Cerebellar nuclear complex (tissue), 1 donor: ENCODE measurements at places on chromosomes 1 and 21.

DNA sequence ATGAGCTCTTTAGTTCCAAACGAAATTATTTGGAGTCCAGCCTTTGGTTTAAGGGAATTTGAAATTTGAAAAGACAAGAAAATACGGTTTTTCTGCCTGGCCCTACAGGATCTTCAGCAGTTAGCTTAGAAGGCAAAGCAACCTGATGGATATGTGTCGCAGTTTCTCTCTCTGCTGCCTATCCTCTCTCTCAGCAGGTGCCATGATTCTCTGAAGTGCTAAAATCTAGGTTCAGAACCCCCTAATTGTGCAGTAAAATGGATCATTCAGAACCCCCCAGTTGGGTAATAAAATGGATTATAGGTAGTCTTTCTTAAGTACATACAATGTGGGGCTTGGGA, 446 bp upstream of the DEPDC1 start:
- DNase-seq: no peak

GRCh38 chr1:94899756-94900155, 27.2 kb downstream of the CNN3 start:
- no peak for DNase-seq

DNA sequence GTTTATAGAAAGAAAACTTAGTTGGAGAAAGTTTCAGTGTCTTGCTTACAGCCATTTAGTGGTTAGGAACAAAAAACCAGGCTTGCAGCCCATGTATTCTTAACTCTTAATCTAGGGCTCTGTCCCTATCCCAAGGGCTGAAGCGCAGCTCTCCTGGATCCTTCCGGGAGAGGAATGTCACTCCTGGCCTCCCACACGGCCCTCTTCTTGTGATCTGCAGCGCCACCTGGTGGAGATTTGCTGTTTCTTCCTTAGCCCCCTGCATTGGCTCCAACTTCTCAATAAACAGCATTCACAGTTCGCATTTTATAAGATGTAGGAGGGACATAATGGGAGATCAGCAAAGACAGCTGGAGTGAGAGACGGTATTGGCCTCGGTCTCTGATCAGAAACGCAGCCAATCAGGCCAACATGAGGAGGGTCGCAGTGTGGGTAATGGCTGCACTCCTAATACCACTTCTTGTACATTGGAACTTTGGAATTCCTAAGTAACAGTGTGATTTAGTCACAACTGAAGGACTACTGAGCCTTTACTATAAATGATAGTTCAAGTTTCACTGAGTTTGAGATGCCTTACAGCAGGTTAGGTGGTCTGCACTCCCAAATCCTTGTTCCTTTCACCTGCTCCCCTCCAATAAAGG, 283.4 kb downstream of the ASTN1 start:
- DNase-seq: peak; percentile 39

DNA sequence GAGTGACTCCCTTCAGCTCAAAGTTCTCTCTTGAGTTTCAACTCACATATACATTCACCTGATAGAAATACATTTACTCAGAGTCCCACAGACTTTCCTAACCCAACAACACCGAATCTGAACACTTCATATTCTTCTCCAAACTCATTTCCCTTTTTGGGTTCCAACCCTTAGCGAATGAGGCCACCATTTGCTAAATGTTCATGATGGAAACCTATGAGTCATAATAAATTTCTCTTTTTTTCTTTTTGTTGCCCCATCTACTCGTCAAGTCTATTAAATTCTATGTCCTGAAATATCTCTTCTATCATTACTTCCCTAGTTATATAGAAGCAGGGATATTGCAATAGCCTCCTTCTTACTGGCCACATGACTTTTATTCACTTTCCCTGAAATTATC, 100.1 kb downstream of the HLX start:
- DNase-seq: no peak

DNA sequence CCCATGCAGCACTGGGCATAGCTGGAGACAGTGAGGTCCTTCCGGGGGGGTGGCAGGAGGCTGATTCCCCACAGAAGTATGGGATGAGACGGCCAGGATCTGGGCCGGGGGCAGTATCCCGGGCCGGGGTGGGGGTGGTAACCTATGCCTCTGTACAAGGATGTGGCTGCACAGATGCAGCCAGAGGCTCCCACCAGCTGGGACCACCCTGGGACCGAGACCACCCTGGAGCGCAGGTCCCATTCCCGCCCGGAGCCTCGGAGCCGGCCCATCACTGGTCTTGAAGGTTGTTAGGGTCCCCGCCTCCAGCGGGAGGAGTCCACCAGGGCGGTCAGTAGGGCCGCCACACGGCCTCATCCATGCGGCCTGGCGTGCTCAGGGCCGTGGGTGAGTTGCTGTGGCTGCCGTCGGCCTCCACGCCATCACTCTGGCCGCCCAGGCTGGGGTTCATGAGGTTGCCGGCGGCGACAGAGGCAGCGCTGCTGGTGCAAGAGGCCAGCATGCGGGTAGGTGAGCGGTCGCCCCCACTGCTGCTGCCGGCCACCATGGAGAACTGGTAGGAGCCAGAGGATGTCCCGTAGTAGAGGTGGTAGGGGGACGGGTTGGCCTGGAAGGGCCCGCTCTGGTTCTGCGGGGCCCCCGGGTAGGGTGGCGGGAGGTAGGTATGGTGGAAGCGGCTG, 28.1 kb downstream of the RUNX3 start:
- DNase-seq: no peak

GRCh38 chr1:61087571-61087970, 5.2 kb downstream of the NFIA start:
- no peak for DNase-seq

GRCh38 chr1:244361764-244362473, 89.8 kb downstream of the ADSS2 start:
- DNase-seq: no peak

GRCh38 chr1:81808760-81809159, 8.0 kb downstream of the ADGRL2 start:
- no peak for DNase-seq

- DNase-seq: no peak
Observed at GRCh38 chr21:46427516-46427915, 31.2 kb upstream of the DIP2A start.

DNA sequence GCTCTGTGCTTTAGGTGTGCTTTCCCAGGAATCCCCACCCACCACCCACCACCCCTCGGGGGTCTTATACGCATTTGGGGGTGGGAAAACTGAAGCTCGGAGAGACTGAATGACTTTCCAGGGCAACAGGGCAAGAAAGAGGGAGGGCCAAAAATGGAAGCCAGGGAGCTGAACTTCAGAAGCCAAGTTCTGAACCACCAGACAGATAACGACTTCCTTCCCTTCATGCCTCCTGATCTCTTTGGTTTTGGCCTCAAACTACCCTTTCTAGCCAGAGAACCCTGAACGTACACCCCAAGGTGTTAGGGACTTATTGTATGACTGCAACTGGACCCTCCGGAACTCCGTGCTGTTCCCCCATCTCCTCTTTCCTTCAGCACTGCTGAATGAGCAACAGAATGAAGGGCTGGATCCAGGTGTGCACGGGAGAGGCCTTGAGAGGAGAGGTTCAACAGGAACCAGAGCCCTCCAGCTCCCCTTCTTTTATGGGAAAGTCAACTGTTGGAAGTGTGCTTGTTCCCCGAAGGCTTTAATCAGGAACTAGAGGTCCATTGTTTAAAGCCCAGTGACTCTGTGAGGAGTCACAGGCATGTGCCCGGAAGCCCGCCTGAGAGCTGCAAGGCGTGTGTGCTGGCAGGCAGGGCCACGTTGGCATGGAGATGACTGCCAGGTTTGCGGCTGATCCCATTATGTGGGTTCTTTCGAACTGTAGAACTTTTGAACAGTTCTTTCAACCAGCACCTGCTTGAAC, 3.1 kb downstream of the BACE2 start:
- DNase-seq: no peak

- no peak for DNase-seq
Observed at GRCh38 chr21:42690586-42690985, 37.2 kb downstream of the PDE9A start.

DNA sequence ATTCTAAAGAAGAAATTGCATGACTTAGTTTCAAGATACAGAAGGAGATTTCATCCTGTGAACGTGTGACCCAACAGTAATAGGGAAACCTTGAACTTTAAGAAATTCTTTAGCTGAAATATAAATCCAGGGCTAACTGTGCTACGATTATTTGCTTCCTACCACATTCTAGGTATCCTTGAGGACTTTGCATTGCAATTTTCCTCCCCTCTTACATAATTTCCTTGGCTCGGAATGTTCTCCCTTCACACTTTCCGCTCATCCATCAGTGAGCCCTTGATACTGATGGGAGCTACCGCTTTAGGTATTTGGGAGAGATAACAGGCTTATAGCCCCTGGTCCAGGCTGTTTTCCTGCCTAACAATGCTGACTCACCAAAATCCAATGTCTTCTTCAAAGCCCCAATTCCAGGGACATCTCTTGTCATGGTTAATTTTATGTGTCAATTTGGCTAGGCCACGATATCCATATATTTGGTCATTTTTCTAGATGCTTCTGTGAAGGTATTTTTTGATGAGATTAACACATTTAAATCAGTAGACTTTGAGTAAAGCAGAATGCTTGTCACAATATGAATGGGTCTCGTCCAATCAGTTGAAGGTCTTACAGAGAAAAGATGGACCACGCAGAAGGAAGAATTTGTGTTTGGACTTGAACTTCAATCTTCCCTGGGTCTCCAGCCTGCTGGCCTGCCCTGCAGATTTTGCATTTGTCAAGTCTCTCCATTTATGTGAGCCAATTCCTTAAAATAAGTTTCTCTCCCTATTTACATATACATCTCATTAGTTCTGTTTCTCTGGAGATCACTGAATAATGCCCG, 121.2 kb downstream of the PTPN14 start:
- no peak for DNase-seq

DNA sequence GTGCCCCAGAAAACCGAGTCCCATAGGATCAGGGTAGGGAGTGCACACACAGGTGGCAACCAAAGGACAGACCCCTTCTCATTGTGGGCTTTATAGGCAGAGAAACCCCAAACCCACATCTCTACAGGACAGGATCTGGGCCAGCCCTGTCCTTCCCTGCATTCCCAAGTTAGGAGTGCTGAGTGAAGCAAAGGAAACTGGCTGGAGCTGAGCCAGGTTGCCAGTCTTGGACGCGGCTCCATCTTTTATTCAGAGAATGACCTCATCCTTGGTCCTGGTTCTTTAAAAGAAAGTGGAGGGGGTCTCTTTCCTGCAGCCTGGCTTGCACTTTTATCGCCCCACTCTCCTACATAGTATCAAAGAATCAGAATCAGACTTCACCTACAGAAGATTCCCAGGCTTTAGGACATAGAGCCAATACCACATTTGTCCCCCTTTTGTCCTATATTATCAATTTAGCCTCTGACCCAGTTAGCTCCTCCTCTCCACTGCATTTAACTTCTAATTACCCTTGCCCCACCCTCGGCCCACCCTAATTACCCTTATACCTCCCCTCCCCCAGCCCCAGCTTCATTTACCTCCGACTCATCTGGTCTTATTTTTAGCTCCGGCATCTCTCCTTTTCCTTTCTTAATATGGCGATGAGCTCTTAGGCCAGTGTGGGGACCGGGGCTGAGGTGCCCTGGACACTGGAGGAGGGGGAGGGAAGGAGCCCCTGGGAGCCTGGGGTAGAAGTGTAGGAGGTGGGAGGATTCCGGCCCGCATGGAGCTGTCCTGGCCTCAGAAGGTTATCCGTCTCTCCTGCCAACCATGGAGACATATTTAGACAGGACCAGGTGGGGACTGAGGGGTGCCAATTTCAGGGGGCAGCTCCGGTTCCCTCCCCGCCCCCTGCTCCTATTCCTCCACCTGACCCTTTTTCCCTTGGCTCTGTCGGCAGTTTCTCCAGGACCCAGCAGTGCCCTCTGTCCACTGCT, at the start of gene CASQ1:
TSS of gene CASQ1 (plus strand) at position 927 of the 977 bp plus-strand sequence. CDS start 177 bp downstream, outside the sequence.
- no peak for DNase-seq

DNA sequence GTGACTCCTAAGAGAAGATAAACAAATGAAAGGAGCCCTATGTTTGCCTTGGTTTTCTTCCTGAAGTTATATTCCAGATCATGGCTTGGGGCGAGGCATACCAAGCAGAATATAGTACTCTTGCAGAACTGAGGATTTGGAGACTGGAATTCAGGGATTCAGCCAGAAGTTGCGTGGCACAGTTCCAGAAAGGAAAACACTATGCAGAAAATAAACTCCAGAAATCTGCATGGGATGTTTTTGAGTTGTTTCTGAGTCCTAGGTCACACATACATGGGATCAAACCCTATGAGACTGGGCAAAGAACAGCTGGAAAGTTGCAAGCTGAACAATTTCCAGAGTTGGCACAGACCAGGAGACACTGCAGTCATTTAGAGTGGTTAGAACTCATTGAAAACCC, 42.9 kb upstream of the IFFO2 start:
- no peak for DNase-seq

DNA sequence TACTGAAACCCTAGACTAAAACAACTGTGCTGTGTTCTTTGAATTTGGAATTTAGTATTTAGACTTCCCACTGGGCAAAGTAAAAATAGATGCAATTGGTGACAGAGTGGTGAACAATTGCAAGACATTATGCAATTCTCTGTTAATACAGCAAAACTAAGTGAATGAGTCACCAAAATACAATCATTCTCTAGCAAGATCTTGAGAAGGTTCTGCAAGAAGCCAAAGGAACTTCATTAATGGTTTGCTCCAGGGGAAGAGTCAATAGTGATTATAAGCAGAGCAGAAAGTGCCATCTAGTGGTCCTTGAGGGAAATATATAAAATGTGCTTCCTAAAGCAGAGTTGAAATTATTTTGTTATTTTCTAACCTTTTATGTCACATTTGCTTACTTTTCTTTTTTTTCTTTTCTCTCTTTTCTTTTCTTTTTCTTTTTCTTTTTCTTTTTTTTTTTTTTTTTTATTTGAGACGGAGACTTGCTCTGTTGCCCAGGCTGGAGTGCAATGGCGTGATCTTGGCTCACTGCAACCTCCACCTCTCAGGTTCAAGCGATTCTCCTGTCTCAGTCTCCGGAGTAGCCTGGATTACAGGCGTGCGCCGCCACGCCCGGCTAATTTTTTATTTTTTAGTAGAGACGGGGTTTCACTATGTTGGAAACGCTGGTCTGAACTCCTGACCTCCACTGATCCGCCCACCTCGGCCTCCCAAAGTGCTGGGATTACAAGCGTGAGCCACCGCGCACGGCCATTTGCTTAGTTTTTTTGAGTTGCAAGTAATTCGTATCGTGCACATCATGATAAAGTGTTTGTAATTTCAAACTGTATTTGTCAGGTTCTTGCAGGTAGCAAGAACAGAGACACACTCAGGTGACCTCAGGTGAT, 99.2 kb downstream of the CTH start:
- no peak for DNase-seq

DNA sequence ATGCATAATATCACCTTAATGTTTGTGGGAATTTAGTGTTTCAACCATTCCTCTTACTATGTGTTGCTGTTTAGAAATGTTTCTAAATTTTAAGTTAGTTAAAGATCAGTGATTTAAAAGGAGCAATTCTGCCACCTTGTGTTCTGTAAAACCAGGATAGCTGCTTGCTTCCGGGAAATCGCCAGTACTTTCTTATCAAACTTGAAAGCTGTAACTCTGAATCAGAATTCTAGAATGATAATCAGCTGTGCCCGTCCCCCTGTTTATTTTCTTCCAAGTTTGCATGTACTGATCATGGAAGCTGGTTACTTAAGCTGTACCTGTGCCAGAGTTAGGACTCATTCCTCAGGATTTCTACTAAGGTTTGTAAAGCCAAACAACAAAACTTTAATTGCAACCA, 656.4 kb downstream of the LTN1 start:
- no peak for DNase-seq
